Activated T-helper 1 cell treated with anti-CD3 and anti-CD28 coated beads, Interleukin-2, amount 50 U/mL, for 16 hours (primary cell): ENCODE measurements at places on chromosomes 13 and 19.

GRCh38 chr13:97116754-97117153, 105.4 kb upstream of the MBNL2 start:
- no peak for DNase-seq

GRCh38 chr19:687569-688166, 7.6 kb downstream of the PRSS57 start:
- DNase-seq = no peak

- DNase-seq = no peak
These were observed 48.5 kb downstream of the WDFY2 start for GRCh38 chr13:51632591-51633362.

GRCh38 chr13:23608701-23609413, 38.6 kb downstream of the TNFRSF19 start:
- DNase-seq = no peak

GRCh38 chr19:15159251-15159650, 41.5 kb downstream of the NOTCH3 start:
- no peak for DNase-seq

GRCh38 chr19:989381-990081, 5.4 kb downstream of the WDR18 start:
- DNase-seq = no peak

- peak; percentile 41 for DNase-seq
These were observed 18.5 kb downstream of the SLC27A1 start for GRCh38 chr19:17488593-17489391.

GRCh38 chr13:37401721-37402120, 196.8 kb downstream of the POSTN start:
- DNase-seq = no peak

DNA sequence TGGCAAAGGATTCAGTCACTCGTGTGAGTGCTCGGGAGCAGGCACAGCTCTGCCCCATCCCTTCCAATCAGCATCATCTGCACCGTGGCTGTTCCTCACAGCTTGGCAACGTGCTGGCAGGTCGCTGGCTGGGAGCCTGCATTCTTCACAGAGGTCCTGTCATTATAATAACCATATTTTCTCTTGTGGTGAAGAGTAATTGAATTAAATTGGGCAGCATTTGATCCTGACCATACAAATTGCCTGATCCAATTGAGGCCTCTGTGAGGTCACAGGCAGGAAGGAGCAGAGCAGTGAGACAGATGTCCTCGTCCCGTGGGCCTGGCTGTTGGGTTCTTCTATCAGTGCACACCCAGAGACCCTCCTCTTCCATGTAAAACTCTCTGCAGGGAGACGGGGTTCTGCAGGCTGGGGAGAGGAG, 407.8 kb downstream of the COG6 start:
- no peak for DNase-seq

GRCh38 chr13:62704875-62705274, 1289.2 kb upstream of the PCDH20 start:
- DNase-seq = no peak

DNA sequence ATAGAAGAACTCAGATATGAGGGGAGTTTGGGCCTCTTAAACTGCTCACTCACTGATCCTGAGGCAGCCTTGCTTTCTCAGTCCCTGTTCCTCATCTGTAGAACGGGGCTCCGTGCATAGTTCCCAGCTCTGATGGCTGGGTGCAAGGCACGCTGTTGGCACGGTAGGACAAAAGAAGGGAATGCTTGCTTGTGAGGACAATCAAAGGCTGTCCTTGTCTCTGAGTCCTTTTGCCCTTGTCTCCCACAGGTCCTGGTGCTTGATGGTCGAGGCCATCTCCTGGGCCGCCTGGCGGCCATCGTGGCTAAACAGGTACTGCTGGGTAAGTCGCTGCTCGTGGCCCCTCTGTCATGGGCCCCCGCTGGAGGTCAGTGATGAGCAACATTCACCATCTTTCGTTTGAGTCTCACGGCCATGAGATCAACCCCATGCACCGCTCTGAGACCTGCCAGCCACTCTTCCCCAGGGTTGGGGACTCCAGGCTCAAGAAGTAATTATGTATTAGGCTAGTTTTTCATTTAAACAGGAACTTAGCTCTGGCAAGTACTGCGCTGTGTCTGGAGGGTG, 2.3 kb downstream of the RPL13A start:
- DNase-seq = no peak

DNA sequence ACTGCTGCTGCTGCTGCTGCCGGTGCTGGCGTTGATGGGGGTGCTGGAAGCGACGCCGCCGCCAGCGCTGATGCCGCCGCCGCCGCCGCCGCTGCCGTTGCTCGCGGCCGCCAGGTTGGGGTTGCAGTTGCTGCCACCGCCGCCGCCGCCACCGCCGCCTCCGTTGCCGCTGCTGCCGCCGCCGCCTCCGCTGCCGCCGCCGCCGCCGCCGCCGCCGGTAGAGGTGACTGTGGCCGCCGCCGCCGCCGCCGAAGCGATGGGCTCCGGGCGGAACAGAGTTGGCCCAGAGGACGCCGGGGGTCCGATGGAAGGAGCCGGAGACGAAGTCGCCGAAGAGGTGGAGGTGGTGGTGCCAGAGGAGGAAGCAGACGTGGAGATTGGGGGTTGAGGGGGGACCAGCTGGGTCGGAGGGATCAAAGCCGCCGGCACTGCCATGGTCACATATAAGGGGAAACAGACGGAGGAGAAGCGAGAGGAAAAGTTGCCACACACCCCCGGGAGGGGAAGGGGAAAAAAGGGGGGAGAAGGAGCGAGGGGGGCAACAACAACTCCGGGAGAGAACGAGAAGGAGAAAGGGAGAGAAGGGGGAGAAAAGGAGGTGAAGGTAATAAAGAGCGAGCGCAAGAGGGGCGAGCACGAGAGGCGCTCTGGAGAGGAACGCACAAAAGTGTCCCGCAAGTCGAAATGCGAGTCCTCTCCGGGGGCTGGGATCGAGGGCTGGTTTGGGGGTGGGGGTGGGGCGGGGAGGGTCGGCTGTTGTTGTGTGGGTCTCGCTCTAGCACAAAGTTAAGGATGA, 471 bp downstream of the DACH1 start:
- no peak for DNase-seq

GRCh38 chr19:4012092-4012974, 4.8 kb downstream of the PIAS4 start:
- DNase-seq = no peak

- no peak for DNase-seq
These were observed 6.9 kb downstream of the GIPR start for GRCh38 chr19:45674946-45675345.

GRCh38 chr13:103716718-103717117, 650.5 kb upstream of the SLC10A2 start:
- DNase-seq = no peak

GRCh38 chr13:74871369-74872070, 610.4 kb downstream of the TBC1D4 start:
- no peak for DNase-seq
